AG04450 (cell line): ENCODE measurements at places on chromosomes 13 and 19.

GRCh38 chr19:46596008-46596407, 5.1 kb upstream of the CALM3 start:
- no peak for DNase-seq

DNA sequence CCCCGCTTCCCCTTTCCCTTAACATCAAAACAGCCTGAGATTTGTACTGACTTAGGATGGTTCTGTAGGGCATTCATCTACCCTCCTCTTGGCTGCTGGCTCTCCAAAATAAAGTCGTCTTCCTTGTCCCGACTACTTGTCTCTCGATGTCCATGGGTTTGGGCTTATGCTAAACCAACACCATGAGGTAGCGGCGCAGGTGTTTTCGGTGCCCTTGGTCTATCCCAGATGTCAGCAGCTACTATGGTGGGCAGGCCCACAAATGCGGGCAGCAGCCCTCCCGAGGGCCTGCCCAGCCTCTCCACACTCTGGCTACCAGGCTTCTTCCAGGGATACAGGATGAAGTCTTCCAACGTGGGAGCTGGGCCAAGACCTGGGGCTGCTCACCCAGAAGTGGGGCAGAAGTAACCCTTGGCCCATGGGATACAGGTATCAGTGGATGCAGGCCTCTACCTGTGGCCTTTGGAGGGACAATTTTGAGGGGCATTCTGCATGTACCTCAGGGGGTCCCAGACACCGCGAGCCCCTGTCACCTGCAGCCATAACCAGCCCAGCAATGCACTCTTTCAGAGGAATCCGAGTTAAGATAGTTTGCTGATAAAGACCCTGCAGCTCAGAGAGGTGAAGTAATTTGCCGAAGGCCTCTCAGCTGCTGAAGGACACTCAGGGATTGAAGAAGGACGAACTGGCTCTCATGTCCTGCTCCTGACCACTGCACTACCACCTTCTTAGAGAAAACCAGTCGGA, 47.8 kb upstream of the VSTM2B start:
- no peak for DNase-seq

GRCh38 chr13:41150058-41150457, 17.5 kb upstream of the KBTBD6 start:
- no peak for DNase-seq

DNA sequence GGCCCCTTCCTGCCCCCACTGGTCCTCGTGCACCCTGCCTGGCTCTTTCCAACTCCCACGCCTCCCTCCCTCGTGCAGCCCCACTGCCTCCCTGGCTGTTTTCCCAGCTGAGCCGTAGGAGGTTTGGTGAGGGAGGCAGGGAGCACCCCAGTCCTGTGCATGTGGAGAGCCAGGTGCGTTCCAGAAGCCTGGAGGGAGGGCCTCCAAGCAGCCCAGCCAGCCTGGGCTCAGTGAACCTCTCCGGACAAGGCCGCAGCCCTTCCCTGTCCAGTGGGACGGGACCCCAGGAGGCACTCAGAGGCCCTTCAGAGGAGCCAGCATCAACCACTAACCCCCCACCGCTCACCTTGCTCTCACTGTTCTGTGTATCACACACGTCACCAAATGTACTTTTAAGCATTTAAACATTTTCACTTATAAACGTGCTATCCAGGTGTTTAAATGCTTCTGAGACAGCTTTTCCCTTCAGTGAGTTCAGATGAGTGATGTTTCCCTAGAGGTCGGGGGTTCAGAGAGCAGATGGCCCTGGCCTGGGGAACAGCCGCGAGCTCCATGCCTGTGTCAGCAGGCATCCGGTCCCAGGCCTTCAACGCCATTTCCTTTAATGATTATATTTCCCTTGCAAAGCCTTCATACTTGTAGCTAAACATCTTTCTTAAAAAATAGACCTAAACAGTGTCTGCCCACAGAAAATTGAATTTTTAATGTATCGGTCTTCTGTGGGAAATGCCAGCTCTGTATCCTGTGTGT, 122.6 kb downstream of the ATP11A start:
- no peak for DNase-seq

DNA sequence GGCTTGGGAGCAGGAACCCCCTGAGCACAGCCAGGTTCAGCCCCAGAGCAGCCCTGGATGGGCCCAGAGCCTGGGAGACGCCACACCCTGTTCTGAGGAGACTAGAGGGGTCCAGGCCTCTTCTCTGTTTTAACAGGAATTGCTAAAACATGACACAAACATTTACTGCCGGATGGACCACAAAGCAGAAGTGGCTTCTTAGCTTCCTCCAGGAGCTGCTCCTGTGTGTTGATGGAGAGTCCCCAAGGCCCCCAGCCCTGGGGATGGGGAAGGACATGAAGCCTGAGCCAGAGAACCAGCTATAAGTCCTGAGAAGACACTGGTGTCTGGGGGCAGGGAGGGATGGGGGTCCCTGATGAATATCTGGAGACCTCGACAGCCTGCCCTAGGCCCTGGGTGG, 14.6 kb downstream of the CEACAM3 start:
- DNase-seq = no peak

GRCh38 chr13:74633734-74634133, 499.5 kb upstream of the KLF12 start:
- DNase-seq = no peak

- no peak for DNase-seq
Observed at GRCh38 chr13:30037306-30037705, 186.9 kb upstream of the UBL3 start.

GRCh38 chr13:93723316-93723715, 496.7 kb downstream of the GPC6 start:
- no peak for DNase-seq

DNA sequence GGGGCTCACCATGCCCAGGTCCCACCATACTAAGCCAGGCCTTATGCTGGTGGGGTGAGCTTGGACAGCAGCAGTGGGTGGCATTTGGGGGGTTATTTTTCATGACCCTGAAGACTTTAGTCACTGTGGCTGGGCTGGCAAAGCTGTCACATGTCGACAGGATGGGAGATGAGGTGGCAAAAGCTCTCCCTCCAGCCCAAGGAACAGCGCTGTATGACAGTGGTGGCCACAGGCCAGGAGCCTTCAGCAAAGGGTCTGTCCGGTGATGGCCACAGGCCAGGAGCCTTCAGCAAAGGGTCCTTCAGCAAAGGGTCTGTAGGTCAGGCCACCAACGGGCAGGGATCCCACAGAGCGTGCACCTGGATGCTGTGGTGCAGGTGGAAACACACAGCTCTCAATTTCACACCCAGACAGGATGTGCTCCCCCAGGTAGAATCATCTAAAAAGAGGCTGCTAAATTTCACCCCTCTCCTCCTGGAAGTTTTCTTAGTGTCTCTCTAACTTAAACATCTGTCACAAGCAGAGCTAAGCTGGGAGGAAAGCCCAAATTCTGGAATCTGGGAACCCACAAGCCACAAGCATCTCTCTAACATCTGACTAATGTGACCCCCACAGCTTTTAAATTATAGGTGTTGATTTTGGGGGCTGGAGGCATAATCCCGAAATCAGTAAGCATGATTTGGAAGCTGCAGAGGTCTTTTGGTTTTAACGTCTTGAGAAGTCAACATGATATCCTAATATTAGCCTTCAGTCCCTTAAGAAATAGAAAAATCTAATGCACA, 23.0 kb downstream of the COL4A1 start:
- no peak for DNase-seq

GRCh38 chr19:39641773-39642172, 13.9 kb upstream of the LGALS16 start:
- no peak for DNase-seq

GRCh38 chr19:52778811-52779210, 7.8 kb downstream of the ZNF600 start:
- no peak for DNase-seq
